ENCODE measurements at places on chromosomes 3 and 15.

DNA sequence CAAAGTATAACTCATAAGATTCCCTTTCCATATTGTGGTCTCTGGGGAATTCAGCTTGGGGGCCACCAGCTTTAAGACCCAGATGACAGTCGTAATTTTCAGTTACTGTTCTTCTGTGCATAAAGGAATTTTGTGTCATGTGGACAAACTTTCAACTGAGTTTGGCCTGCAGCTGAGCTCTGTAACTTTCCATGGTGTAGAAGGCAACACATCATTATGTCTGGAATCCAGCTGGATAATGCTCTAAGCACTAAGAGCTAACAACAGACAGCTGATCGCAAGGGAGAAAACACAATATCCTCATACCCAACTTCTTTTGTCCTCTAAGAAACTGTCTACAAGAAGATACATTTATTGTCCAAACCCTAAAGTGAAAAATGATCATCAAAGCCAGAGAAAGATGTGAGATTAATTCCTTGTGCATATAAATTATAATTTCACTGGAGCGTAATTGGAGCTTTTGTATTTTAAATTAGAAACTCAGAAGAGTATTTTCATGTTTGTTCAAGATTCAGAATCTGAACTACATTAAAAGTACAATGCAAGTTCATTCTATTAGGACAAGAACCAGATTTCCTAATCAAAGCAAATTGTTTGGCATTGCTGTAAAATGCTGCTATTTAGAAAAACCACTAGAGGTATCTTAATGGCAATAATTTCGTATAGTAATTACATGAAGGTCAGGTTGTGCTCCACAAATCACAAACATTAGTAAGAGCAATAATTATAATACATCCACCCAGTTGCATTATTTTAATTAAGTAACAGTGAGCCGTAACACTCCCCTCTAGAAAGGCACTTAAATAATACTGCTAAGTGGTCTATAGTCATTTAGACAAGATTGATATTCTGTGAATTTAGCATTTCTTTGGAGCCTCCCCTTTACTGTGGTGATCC lies 218.8 kb downstream of the ATP8B4 start:
- DNase-seq = no peak

DNA sequence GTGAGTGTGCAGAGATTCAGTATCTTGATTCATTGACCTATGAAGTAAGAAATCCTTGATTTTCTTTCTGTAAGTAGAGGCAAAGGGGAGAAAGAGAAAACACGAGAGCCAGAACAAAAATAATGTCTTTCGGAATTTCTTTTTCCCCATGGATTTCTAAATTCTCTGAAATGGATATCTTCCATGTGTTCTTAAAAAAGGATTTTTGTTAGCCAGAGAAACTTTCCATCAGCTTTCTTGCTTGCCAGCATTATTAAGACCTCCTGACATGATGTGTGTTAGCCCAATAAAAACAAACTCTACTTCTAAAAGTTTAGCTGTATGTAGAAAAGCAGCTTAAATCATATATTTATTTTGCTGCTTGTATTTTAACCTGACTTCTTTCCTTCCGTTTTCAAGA lies 122.3 kb upstream of the AADACL2 start:
- no peak for DNase-seq

- no peak for DNase-seq
These were observed 47.3 kb downstream of the PLSCR2 start for GRCh38 chr3:146421819-146422759.

- DNase-seq = peak; percentile 37
These were observed 53.4 kb downstream of the FEM1B start for GRCh38 chr15:68330901-68331300.

GRCh38 chr15:79433276-79433990 lies 1.3 kb downstream of the MINAR1 start:
- no peak for DNase-seq

DNA sequence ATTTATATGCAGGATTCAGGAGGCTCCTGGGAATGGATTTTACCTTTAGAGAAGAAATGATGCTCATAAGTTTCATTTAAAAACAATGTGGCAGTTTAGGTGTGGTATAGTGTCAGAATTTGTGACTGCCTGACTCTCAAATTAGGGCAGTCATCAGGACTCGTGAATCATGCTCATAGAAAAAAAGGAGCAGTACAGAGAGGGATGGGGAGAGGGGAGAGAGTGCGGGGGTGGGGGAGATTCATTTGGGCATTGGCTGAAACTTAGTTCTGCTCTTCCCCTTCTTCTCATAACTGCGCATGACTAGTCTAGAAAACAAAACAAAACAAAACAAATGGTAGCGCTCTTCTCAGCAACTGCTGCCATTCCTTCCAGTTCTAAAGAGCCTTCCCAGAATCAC lies 44.3 kb downstream of the PRTG start:
- DNase-seq = no peak

- no peak for DNase-seq
These were observed 433.6 kb upstream of the DPH6 start for GRCh38 chr15:35979608-35980007.

DNA sequence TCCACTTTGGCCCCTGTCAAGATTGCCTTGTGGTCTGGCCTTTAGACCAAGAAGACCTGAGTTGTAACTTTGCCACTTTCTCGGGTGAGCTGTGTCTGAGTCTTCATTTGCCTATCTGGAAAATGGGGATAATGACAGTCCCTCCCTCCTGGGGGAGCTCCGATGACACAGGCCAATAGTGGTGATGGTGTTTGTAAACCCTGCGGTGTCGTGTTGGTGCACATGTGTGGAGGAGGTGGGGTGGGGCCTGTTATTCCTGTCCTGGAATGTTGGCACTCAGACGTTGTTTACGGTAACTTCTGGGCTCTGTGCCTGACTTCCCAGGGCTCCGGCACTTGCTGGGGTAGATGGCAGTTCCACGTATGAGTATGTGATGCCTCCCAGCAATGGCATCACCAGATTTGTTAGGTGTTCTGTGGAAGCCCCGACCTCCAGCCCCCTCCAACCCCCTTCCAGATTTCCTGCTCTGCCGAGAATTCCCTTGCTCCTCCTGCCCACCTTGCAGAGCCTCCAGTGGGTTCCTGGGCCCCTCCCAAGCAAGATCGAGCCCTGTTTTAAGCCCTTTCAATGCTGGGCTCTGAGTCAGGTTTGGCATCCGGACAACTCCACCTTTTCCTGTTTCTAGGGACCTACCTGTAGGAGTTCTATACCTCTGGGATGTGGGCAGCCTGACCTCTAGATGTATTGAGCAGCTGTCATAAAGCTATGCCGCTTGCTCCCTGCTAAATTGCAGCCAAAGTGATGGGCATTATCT lies 31.4 kb downstream of the HRH1 start:
- DNase-seq = no peak

DNA sequence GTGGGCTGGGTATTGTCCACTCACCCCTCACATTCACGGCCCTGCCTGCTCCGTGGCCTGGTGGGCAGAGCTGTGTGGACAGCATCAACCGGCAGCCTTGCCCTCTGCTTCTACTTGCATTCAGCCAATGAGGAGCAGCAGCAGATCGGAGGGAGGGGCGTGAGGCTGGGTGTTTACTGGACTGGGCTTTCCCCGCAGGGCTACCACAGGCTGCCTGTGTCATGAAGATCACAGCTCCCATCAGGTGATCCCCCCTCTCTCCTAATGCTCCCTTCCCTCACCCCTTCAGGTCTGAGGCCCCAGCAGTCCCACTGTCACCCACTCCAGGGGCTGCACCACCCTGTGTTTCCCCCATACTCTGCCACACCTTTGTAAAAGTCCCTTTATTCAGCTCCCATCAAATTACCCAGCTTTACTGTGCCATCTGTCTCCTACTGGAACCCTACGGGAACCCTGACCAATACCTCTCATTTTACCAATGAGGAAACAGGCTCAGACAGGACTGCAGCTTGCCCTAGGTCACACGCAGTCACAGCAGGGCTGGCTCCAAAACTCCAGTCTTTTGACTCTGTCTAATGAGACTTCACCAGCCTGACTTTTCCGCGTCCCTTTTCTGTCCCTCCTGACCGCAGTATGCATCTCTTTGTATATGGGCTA lies 81.1 kb downstream of the MEGF11 start:
- no peak for DNase-seq

DNA sequence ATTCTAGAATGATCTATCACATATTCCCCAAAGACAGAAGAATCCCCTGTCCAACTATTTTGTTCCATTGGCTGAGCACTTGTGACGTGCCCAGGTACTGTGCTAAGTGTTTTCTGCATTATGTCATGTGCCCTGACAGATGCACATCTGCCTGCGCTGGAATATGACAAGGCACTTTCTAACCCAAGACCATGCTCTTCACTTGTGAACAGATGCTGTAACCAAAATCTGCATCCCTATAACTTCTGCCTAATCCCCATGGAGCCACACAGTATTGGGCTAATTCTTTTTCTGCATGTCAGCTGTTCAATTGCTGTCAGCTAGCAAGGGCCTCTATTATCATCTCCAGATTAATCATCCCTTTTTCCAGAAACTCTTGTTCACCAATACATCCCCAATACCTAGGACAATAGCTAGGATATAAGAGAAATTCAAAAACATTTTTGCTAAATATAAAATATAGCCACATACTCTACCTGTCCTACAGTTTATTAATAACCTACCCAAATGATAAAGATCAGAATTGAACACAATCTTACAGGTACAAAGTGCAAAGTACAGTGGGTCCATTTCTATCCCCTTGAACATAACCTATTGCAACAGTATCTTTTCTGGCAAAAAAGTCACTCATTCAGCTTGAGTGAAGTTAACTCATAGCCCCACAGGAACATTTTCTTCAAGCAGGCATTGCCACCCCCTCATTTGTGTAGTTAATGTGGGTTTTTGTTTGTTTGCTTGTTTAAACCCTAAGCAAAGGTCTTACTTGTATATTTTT lies 109.4 kb upstream of the LRRN1 start:
- no peak for DNase-seq

GRCh38 chr3:137259701-137260100 lies 301.9 kb downstream of the IL20RB start:
- no peak for DNase-seq

GRCh38 chr15:41553731-41554130 lies 5.3 kb upstream of the TYRO3 start:
- no peak for DNase-seq

DNA sequence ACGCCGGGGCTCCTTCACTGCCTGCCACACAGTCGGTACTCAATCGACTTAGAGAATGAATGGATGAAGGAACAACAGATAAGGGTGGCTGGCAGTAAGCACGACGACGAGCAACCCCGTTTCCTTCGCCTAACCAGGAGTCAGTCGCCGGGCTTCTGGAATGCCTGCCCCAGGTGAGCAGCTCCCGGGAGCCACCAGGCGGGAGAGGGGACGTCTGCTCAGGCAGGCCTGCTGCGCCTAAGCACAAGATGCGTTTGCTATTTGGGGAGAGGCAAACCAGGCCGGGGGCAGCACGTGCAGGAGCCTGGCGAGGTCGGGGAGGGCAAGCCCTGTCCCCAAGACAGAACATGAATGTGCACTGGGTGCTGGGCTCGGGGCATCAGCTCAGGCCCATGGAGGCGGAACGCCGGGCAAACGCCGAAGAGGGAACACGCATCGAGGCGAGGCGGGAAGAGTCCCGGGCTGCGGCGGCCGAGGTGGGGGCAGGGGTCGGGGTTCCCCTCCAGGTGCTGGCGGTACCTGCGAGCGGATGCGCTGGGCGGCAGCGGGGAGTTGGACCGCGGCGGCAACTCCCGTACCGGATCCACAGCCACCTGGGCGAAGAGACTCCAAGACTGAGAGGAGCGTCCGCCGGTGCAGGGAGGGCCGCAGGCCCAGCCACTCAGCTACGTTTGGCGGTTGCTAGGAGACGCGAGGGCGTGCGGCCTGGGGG lies at the start of gene CFAP92:
TSS of gene CFAP92 (minus strand) at position 616 of the 712 bp plus-strand sequence. CDS start 772 bp downstream, outside the sequence.
- DNase-seq = peak; percentile 72

DNA sequence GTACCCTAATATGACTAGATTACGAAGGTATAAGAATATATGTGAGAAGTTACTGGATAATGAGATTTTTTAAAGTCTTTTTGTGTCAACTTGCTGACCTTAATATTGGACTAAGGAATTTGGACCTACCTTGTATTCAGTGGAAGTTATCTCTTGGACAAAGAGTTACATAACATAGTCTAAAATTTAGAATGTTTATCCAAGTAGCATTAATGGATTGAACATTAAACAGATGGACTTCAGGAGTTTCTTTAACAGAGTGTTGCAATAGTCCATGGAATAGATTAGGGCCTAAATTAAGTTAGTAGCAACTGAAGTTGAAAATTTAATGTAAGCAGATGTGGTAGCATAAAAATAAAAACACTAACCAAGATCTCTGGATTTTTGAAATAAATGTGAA lies 266.4 kb downstream of the PYDC2 start:
- no peak for DNase-seq

DNA sequence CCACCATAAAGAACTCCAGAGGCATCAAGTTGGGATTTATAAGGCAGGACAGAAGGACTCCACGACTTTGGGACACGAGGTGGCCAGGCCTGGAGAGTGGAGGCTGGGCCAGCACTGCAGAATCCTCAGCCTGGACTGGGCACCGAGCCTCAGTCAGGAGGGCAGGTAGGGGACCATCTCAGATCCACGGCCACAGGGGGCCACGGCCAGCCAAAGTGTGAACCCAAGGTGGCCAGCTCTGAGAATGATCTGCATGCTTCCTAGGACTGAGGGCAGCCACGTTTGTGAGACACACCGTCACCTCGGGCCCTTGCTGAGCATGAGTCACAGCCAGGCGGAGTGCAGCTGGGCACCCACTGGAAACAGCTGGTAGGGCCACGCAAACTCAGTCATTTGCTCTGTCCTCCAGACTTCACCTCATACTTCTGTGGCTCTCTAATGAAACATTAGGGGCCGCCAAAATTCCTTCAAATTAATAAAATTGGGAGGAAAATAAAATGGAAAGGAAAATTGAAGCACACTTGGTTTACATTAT lies 65.8 kb downstream of the CTNNB1 start:
- no peak for DNase-seq

DNA sequence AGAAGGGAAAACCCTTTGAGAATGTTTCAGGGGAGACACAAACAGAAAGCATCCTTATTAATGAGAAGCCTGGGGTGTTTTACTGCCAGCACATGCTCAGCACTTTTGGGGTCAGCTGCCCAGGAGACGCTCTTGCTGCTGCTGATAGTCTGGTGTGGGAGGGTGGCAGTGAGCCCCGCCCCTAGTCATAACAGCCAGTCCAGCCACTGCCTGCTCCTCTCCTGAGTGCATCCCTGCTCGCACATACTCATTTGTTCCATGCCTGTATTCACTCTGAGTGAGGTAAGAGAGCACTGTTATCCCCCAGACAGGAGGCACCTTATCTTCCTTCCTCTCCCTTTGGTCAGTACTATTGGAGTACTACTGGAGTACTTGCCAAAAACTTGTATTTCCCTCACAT lies 101.3 kb downstream of the ETFA start:
- DNase-seq = no peak

GRCh38 chr3:86930181-86930580 lies 60.8 kb downstream of the VGLL3 start:
- no peak for DNase-seq

GRCh38 chr3:12830785-12831156 lies 10.6 kb downstream of the RPL32 start:
- no peak for DNase-seq

- no peak for DNase-seq
These were observed 155.8 kb downstream of the TLE3 start for GRCh38 chr15:69941706-69942495.
